ENCODE measurements at places on chromosomes 6 and 20. TPM values are rescaled to one million over a fixed set of nuclear protein-coding genes. Genes with fewer than 3 reads are reported as not detected.

The VIP gene
- not detected for total RNA-seq

The KIF16B gene
- total RNA-seq = 10.6 TPM

The FAXC gene
- total RNA-seq = 23.0 TPM

The PREX1 gene
- 4.5 TPM for total RNA-seq

The SLC17A1 gene
- not detected for total RNA-seq

The LAMA2 gene
- total RNA-seq = 1.5 TPM

The MEP1A gene
- total RNA-seq = not detected

The HDGFL1 gene
- total RNA-seq = not detected

The AFG1L gene
- 8.3 TPM for total RNA-seq

The RNF144B gene
- 0.15 TPM for total RNA-seq

- no peaks in the 10 kb centered on the region for H3K27me3 ChIP-seq
- no peaks in the 10 kb centered on the region for H3K36me3 ChIP-seq
- H3K27ac ChIP-seq = peak overlapping the region; percentile 67
- no peak overlapping the region for H3K4me3 ChIP-seq
- H3K4me1 ChIP-seq = peaks cover 32% of the 10 kb centered on the region
Measured at GRCh38 chr6:75382634-75382900, 98.0 kb upstream of the TMEM30A start.

DNA sequence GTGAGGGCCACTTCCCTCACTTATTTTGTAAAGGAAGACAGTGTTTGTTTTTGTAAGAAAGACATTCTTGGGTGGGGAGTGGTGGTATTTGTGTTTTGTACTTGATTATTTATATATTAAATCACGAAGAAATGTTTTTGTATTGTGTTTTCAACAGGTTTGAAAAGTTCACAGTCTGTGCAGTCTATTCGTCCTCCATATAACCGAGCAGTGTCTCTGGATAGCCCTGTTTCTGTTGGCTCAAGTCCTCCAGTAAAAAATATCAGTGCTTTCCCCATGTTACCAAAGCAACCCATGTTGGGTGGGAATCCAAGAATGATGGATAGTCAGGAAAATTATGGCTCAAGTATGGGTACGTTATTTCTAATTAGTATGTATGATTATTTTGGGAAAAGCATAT lies 137.2 kb downstream of the NCOA3 start:
- H3K4me3 ChIP-seq = no peak overlapping the region
- no peaks in the 10 kb centered on the region for H3K4me1 ChIP-seq
- DNase-seq = no peak
- H3K36me3 ChIP-seq = peaks cover 13% of the 10 kb centered on the region

DNA sequence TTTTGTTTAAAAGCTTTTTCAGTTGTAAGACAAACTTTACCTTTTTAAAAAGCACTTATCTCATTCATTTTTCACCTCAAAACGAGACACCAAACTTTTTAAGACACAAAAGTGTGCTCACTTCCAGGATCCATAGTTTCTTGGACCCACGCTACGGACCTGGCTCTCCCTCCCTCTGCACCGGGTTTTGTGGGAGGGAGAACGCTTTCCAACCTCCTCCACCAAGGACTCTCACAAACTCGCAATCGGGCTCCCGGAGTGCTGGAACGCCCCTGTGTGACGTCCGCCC lies 436 bp downstream of the CAGE1 start:
- H3K4me1 ChIP-seq = peaks cover 16% of the 10 kb centered on the region
- peak overlapping the region; percentile 73 for H3K4me3 ChIP-seq
- H3K36me3 ChIP-seq = no peaks in the 10 kb centered on the region
- H3K27ac ChIP-seq = peak overlapping the region; percentile 81
- DNase-seq = no peak
- H3K27me3 ChIP-seq = no peaks in the 10 kb centered on the region

- no peaks in the 10 kb centered on the region for H3K27me3 ChIP-seq
- H3K27ac ChIP-seq = no peak overlapping the region
- DNase-seq = no peak
- no peak overlapping the region for H3K4me3 ChIP-seq
Measured at GRCh38 chr6:135703007-135703406, 148.5 kb upstream of the PDE7B start.

- peaks cover 19% of the 10 kb centered on the region for H3K36me3 ChIP-seq
- H3K4me1 ChIP-seq = no peaks in the 10 kb centered on the region
- H3K27ac ChIP-seq = no peak overlapping the region
- no peak overlapping the region for H3K4me3 ChIP-seq
- no peaks in the 10 kb centered on the region for H3K27me3 ChIP-seq
- DNase-seq = no peak
Measured at GRCh38 chr6:63685446-63686379, 50.1 kb downstream of the PHF3 start.

GRCh38 chr6:44039839-44040350 lies 87.4 kb downstream of the MRPL14 start:
- no peak overlapping the region for H3K27ac ChIP-seq
- no peaks in the 10 kb centered on the region for H3K27me3 ChIP-seq
- no peaks in the 10 kb centered on the region for H3K36me3 ChIP-seq
- H3K4me3 ChIP-seq = no peak overlapping the region
- DNase-seq = no peak

DNA sequence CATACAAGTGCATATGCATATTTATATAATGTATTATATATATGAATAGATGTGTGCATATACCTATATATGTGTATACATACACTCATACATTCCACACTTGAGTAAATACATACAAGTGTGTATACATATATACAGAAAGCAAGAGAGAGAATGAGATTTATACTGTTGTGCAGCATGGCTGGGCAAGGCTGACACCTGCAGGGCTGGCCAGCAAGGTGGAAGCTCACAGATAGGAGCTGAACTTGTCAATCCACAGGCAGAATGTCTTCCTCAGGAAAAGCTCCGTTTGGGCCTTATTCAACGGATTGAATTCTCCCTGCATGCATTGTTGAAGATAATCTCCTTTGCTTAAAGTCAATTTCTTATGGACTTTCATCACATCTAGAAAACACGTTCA lies 256.7 kb downstream of the ZNF217 start:
- H3K27ac ChIP-seq = no peak overlapping the region
- H3K4me1 ChIP-seq = no peaks in the 10 kb centered on the region
- no peaks in the 10 kb centered on the region for H3K27me3 ChIP-seq
- H3K36me3 ChIP-seq = no peaks in the 10 kb centered on the region

- no peak overlapping the region for H3K27ac ChIP-seq
- no peak for DNase-seq
- no peak overlapping the region for H3K4me3 ChIP-seq
- H3K36me3 ChIP-seq = peaks cover 3% of the 10 kb centered on the region
Measured at GRCh38 chr20:36823121-36823520, 49.6 kb upstream of the DSN1 start.

DNA sequence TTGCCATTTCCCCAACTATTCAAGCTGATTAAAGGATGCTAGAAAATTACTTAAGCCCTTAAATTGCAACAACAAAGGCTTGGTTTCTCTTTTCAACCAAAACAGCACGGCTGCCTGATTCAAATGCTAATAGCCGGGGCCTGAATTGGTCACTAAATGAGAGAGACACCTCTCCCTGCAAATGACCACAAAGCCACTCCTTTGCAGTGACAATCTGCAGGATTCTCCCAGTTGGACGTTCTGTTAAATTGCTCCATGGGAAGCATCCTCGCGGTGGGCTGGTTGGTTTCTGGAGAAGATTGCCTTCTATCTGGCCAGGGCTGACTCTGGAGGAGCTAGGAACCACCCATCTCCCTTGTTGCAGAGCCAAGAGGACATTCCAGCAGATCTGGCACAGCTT lies 29.7 kb upstream of the TBXT start:
- no peaks in the 10 kb centered on the region for H3K36me3 ChIP-seq
- peak; percentile 76 for DNase-seq
- peak overlapping the region; percentile 6 for H3K4me3 ChIP-seq

- H3K36me3 ChIP-seq = peaks cover 3% of the 10 kb centered on the region
- DNase-seq = no peak
- no peak overlapping the region for H3K4me3 ChIP-seq
- H3K27ac ChIP-seq = no peak overlapping the region
- H3K4me1 ChIP-seq = no peaks in the 10 kb centered on the region
- no peaks in the 10 kb centered on the region for H3K27me3 ChIP-seq
Measured at GRCh38 chr6:93376026-93376540, 43.3 kb downstream of the EPHA7 start.

DNA sequence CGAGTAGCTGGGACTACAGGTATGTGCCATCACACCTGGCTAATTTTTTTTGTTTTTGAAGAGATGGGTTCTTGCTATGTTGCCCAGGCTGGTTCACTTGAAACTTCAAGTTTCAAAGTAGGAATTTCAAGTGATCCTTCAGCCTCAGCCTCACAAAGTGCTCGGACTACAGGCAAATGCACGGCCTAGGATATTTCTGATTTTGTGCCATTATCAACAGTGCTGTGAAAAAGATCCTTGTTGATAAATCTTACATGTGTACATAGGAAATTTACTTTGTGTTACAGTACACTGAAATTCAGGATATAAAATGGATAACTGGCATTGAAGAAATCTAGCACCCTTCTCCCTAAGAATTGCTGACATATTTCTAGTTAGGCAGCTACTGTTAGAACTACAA lies 184.6 kb upstream of the PRDM1 start:
- H3K27me3 ChIP-seq = no peaks in the 10 kb centered on the region
- peaks cover 29% of the 10 kb centered on the region for H3K4me1 ChIP-seq

DNA sequence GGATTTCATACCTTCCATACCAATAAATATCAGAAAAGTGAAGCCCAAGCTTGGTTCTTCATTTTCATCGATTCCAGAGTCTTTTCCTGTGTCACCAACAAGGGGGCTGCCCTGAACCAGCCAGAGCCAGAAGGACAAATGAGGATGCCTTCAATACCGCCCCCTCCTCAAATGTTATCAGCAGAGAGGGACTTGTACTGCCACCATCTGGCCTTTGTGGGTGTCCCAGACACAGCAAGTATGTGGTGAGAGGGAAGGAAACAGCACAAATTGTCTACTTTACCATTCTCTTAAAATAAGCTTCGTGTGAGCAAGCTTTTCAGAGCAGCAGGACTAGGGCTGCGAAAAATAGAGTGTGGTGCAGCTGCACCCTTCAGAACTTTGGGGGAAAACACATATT lies 165.3 kb downstream of the SOBP start:
- no peak overlapping the region for H3K27ac ChIP-seq
- no peak overlapping the region for H3K4me3 ChIP-seq
- DNase-seq = peak; percentile 83
- peaks cover 5% of the 10 kb centered on the region for H3K4me1 ChIP-seq
- no peaks in the 10 kb centered on the region for H3K27me3 ChIP-seq
- H3K36me3 ChIP-seq = peaks cover 3% of the 10 kb centered on the region

- H3K4me3 ChIP-seq = peak within 1 kb of the TSS; percentile 99
- DNase-seq = no peak
- H3K27ac ChIP-seq = peak within 1 kb of the TSS; percentile 59
- peaks cover 7% of the 10 kb centered on the region for H3K4me1 ChIP-seq
- H3K27me3 ChIP-seq = no peaks in the 10 kb centered on the region
Measured at GRCh38 chr6:31728767-31729514, at the start of gene DDAH2. DDAH2 (minus strand) TSS chr6:31729299; CDS start chr6:31729161, 138 bp downstream.

DNA sequence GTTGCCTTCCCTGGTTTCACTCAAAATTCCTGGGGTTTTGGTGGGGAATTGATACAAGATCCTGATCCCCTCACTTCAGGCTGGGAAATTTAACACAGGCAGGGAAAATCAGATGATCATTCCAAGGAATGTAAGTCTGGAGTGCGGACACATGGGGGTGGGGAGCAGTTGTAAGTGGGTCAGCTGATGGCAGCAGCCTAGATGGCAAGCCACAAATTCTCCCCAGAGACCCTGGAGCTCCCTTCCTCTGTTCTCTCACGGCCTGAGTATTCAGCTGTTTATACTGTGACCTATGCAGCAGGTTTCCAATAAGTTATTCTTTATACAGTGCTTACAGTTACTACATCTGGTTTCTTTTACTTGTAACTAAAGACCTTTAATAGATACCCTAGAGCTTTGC lies 144.9 kb downstream of the SH3BGRL2 start:
- peaks cover 13% of the 10 kb centered on the region for H3K4me1 ChIP-seq
- no peak overlapping the region for H3K4me3 ChIP-seq
- no peaks in the 10 kb centered on the region for H3K36me3 ChIP-seq
- no peak for DNase-seq
- H3K27me3 ChIP-seq = no peaks in the 10 kb centered on the region

DNA sequence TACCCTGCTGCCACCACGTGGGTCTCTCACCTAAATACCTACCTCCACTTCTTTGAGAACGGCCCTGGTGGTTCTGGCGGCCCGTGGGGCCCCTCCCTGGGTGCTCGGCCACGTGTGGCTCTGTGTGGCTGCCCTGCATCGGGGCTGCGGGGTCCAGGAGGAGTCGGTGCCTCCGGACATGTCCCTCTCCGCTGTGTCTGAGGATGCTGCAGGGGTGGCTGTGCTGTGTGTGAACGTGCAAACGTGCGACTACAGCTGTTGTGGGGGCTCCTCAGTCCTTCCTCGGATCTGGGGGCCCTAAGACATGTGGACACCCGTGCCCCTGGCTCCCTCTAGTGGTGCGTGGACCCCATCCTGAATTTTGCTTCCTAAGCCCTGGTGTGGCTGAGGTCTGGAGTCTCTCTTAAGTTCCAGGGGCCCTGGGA lies 691.8 kb downstream of the QKI start:
- DNase-seq = peak; percentile 52
- H3K4me3 ChIP-seq = no peak overlapping the region
- H3K27me3 ChIP-seq = no peaks in the 10 kb centered on the region
- peaks cover 23% of the 10 kb centered on the region for H3K4me1 ChIP-seq
- H3K36me3 ChIP-seq = no peaks in the 10 kb centered on the region

- no peak for DNase-seq
- no peaks in the 10 kb centered on the region for H3K27me3 ChIP-seq
- peaks cover 8% of the 10 kb centered on the region for H3K4me1 ChIP-seq
- H3K27ac ChIP-seq = no peak overlapping the region
Measured at GRCh38 chr20:59318201-59318790, 17.9 kb downstream of the EDN3 start.

- H3K36me3 ChIP-seq = no peaks in the 10 kb centered on the region
- no peak overlapping the region for H3K4me3 ChIP-seq
Measured at GRCh38 chr20:5668529-5668868, 81.7 kb upstream of the SHLD1 start.

DNA sequence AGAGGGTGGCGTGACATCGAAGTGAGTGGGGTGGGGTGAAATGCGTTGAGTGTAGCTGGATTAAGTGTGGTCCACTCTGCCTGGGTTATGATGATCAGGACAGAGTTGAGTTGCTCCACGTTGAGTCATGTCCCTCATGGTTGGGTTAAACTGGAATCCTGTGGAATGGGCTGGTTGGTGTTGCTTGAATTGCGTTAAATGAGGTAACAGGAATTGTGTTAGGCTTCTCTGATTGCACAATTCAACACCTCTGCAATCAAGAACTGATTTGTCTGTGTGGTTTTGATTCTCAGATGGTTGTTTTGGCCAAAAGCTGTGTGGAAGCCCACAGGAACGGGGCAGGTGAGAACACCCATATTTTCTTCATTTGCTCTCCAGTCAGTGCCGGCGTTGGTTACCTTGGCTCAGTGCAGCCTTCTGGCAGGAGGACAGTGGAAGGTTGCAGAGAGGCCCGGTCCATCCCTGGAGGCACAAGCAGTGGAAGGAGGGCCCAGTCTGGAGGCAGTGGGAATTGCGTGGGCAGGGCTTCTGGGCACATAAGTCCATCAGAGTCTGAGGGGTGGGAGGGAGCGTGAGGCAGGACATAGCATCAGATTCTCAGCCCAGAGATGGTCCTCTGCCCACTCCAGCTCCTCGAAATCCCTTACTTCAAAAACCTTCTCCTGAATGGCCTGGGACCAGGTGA lies 11.6 kb downstream of the NOTCH4 start:
- no peaks in the 10 kb centered on the region for H3K27me3 ChIP-seq
- no peak overlapping the region for H3K4me3 ChIP-seq
- H3K4me1 ChIP-seq = no peaks in the 10 kb centered on the region
- DNase-seq = no peak

GRCh38 chr20:59526242-59527225 lies 77.8 kb upstream of the PHACTR3 start:
- DNase-seq = peak; percentile 47
- peaks cover 98% of the 10 kb centered on the region for H3K27me3 ChIP-seq
- H3K27ac ChIP-seq = no peak overlapping the region
- H3K4me3 ChIP-seq = no peak overlapping the region
